ENCODE measurements at places on chromosomes 5 and 9. TPM values are rescaled to one million over a fixed set of nuclear protein-coding genes. Genes with fewer than 3 reads are reported as not detected.

DNA sequence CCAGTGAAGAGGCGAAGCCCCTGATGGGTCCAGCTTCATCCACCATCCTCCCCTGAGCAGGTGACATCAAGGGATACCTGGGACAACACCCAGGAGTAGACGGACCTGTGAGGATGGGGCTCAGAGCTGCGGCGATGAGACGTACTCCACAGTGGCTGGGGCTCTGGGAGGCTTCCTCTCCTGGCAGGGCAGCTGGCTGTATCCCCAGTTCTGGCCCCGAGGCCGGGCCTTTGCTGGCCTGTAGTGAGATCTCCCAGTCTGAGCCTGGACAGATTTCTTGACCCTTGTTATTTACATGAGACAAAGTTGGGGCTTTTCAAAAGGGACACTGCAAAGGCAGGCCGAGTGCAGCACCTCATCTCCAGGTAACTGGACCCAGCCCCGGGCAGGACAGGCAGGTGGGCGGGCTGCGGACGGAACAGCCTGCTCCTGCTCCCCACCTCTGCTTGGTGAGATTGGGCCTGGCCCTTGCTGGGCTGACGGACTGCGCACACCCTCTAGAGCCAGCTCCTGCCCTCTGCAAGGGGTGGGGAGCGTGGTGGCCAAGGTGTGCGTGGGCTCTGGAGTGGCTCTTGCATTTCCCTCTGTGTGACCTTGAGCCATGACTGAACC lies 23.1 kb downstream of the IER5L start:
- no peak for DNase-seq

DNA sequence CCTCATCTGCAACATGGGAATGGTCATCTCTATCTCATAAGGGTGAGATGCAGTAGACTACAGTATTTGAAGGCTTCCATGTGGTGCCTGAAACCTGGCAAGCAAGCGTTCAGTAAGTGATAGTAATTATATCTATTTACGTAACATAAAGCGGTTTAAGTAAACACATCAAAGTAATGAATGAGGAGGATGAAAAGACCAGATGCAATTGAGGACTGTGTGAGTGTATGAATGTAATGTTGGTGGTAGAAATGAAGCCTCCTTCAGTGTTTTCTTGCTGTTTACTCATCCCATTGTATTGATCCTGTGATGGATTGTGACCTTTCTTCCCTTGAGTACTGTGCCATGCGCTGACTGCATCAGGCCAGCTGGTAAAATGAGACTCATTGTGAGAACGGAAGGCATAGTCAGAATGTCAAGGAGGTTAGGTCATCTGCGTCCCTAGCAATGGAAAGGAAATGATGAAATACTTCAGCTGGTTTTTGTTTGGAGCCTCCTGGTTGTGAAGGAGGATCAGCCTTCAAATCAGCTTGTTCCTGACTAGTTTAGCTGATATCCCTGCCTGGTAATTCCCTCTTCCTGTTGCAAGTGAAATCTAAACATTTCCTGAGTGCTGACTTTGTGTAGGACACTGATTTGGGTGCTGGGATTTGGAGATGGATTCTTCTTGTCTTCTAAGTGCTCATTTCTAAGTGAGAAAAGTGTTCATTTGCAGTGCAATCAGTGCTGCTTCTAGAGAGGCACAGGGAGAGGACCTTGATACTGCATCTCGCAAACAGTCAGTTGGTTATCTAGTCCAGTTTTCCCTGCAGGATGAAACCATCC lies 35.6 kb downstream of the TNFSF8 start:
- no peak for DNase-seq

DNA sequence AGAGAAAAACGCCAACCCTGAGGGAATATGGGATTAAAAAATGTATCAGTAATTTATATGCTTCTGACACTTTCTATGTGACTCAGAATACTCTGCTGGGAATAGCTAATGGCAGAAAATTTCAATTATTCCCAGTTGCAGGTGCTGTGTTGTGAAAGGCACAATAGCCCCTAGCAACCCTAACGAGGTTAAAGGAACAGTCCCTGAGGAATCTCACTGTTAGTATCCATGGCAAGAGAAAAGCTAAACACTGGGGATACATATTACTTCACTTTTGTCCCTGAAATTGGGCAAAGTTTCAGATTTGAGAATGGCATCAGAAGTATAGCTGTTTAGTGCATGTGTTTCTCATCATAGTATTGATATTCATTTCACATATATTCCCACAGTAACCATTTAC lies 555.0 kb downstream of the RAB3C start:
- no peak for DNase-seq

GRCh38 chr5:154295551-154295950 lies 105.0 kb downstream of the GALNT10 start:
- no peak for DNase-seq

GRCh38 chr5:74667396-74667795 lies 17.6 kb upstream of the HEXB start:
- DNase-seq, result no peak

DNA sequence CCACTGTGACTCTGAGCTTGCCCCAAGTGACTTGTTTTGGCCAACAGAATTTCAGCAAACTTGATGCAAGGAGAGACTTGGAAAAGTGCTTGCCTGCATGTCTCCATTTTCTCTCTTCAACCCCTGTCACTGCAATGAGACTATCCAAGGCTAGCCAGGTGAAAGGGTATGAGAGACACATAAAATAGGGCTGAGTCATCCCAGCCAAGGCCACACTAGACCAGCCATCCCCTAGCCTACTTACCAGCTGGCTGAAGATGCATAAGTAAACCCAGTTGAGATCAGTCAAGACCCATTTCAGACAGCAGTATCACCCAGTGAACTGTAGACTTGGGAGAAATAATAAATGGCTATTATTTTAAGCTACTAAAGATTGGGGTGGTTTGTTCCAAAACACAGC lies 52.9 kb upstream of the VLDLR start:
- no peak for DNase-seq

DNA sequence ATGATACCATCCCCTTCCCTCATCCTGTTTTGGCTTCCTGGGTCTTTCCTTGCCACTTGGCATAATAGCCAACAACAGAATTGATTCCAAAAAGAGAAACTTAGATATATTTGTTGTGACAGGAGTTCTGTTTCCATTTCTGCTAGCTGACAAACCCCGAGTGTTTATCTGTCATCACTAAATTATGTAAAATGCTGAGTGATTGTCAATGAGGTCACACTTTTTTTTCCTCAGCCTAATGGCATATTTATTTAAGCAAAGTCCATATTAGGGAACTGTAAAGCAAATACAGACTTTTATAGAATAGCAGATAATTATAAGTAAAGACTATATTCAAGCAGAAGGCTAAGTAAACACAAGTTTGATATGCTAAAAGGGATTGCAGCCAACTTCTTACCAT lies 64.0 kb downstream of the RGS7BP start:
- no peak for DNase-seq

GRCh38 chr5:87909382-87909781 lies 359.3 kb downstream of the TMEM161B start:
- no peak for DNase-seq

- DNase-seq, result no peak
Observed at GRCh38 chr5:109876941-109877669, 187.4 kb downstream of the MAN2A1 start.

GRCh38 chr5:139205124-139205523 lies 7.0 kb upstream of the SIL1 start:
- no peak for DNase-seq

GRCh38 chr9:3436629-3437420 lies 89.0 kb downstream of the RFX3 start:
- DNase-seq, result no peak

GRCh38 chr9:114774524-114774923 lies 31.3 kb downstream of the TNFSF15 start:
- DNase-seq, result no peak

- no peak for DNase-seq
Observed at GRCh38 chr9:120724757-120725400, 10.6 kb upstream of the MEGF9 start.

GRCh38 chr5:34695275-34696027 lies 39.3 kb downstream of the RAI14 start:
- DNase-seq, result no peak

GRCh38 chr5:39192450-39193160 lies 26.8 kb downstream of the FYB1 start:
- no peak for DNase-seq

GRCh38 chr9:114271556-114272510 lies 51.1 kb upstream of the ORM1 start:
- no peak for DNase-seq

DNA sequence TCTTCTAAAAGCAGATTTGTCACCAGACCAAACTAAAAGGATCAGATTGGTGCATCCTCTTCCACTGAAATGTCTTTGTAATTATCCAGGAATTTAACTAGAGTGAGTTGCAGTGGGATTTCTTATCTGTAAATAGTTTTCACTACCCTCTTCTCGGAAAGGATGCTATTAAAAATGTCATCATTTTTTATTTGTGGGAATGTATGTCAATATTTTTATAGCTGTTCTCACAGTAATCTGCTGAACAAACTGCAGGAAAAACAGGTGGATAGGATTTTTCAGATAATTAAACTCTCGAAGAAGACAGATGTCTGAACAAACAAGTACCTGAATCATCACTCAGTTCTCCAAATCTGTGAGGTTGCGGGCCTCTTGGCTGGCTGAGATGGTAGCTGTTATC lies 62.7 kb downstream of the RAB14 start:
- DNase-seq, result no peak

DNA sequence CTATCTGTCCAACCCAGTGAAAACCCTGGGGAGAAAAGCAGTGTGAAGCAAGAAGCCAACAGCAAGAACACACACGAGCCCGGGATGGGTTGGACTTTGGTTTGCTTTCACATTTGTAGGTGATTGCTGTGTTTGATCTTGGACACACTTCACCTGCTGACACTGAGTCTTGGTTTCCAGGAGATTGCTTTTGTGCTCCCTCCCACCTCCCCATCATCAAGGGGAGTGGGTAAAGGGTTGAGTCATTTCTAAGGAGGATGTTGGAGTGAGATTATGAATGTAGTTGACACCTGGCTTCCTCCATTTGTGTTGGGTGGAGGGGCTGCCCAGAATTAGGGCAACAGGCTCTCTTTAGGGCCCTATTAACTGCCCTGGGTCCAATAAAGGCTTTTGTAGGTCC lies 37.5 kb downstream of the ANKDD1B start:
- no peak for DNase-seq

DNA sequence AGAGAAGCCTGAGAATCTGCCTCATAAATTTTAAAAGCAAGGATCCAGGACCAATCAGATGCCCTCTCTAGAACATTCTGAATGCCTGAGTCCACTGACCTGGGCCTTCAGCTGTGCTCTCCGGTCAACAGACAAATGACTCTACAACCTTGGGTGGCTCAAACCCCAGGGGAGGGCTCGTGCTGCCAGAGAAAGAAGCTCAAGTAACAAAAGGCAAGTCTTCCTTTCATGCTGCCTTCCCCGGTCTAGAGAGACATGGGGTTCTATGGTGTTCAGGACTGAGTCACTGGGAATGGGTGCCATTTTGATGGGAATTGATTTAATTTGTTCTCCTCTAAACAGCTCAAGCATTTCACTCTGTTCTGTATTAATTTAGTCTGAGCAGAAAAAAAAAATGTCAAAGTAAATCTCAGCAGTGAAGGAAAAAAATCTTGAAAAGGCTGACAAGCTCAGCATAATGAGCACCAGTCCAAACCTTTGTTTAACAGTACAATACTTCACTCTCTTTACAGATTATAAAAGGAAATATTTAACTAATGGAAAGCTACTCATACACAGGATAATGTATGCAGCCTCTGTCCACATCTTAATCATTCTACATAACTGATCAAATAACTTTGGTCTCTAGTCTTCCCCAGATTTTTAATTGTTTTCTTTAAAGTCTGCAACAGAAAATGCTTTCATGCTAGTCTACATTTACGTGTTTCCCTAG lies 191.0 kb downstream of the GLIS3 start:
- no peak for DNase-seq

The GABRP gene
- total RNA-seq, result not detected

The KIF20A gene
- total RNA-seq, result 4.1 TPM

The CEL gene
- total RNA-seq, result not detected

The PTGES gene
- total RNA-seq, result 3.3 TPM

The PCSK5 gene
- total RNA-seq, result 16.5 TPM

The LRRC19 gene
- total RNA-seq, result not detected

The CYLC2 gene
- not detected for total RNA-seq

The TRAF2 gene
- 8.9 TPM for total RNA-seq

Measured in occipital lobe (tissue), 3 donors.